Activated T-helper 1 cell treated with anti-CD3 and anti-CD28 coated beads, Interleukin-12 subunit alpha, Interleukin-12 subunit beta, Interleukin-2, Interleukin-4 antibody, amounts not matched to agents 30 ng/mL and 10 ng/mL and 1 ng/mL, durations not matched to agents 14 hours and 24 hours and 36 hours (primary cell): ENCODE measurements at places on chromosomes 5 and 9.

GRCh38 chr5:19233573-19233972 lies 754.4 kb downstream of the CDH18 start:
- no peak for DNase-seq

- no peak for DNase-seq
These were observed 2.5 kb upstream of the PRDM6 start for GRCh38 chr5:123086376-123087055.

DNA sequence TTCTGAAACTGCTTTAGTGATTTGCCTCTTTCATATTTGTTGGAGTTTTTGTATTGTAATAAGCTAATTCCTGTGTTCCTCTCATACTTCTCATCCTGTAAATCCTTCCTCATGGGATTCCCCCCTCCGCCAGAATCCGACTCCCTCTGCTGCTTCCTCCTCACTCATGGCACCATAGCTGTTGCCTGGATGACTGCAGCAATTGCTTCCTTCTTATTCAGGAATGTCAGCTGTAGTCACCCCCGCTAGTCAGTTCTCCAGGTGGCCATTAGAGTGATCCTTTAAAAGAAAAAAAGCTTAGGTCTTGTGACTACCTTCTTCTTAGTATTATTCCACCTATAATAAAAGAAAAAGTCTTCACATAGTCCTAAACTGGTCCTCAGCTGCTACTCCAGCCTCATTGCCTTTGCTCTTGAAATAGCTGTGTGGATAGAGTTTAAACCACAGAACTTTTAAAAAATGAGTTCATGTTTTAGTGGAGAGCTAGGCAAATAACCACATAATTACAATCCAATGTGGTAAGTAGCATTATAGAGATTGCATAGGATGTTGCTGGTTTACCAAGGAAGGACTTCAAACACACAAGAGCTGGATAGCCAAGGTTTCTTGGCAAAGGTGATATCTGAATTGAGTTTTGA lies 227.3 kb downstream of the KDM4C start:
- DNase-seq: no peak

DNA sequence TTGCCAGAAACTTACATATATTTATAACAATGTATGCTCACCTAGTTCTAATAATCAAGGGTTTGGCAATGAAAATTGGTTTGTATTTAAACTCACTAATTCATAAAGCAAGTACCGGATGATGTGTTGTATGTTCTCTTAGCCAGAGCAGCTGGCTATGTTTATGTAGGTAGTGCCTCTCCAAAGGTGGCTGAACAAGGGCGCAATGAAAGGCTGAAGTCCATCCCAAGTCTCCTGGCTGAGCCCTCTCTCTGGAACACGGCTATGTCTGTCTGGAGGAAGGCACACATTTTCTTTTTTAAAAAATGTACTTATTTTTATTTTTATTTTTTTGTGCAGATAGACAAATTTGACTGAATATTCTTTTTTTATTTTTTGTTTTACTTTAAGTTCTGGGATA lies 141.2 kb upstream of the DAB2 start:
- no peak for DNase-seq

DNA sequence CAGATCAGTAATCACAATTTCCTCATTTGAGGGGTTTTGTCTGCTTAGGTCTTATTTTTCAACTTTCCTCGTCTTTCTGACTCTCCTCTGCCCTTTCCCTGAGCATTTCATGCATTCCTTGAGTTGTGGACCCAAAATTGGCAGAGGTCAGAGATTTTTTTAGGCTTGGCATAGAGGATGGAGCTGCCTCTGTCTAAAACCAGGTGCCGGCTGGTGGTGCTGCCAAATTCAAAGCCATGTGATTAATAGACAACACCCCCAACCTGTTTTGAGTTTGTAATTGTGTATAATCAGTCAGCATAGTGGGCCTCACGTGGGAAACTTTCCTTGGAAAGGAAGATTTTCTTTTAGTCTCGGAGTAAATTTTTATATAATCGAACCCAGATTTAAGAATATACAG lies 39.6 kb downstream of the TJP2 start:
- DNase-seq: no peak

DNA sequence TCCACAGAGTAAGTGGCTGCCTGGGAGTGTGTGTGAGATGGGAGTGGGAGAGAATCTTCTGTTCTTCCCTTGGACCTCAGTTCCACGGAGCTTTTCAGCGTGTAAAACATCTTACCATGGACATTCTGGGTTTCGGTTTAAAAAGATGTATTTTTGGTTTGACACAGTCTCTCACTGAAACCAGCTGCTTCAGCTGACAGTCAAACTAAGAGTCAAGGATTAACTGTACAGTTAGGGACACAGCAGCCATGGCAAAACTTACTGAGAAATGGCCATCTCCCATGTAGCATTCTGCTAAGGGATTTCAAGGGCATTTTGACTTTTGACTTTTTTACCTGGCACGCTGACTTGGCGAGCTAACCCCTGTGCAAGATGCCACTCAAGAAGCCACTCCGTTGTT lies 93.8 kb upstream of the IL12B start:
- DNase-seq: no peak
